ENCODE measurements at places on chromosomes 5 and 9. TPM values are rescaled to one million over a fixed set of nuclear protein-coding genes. Genes with fewer than 3 reads are reported as not detected.

PCDHGC4 gene
- 0.87 TPM for total RNA-seq

AHRR gene
- total RNA-seq: 1.2 TPM

SPINK13 gene
- not detected for total RNA-seq

ZNF366 gene
- total RNA-seq: not detected

C8G gene
- not detected for total RNA-seq

INSL6 gene
- not detected for total RNA-seq

ARID3C gene
- total RNA-seq: not detected

ADGRD2 gene
- total RNA-seq: not detected

TMEM174 gene
- not detected for total RNA-seq
